ENCODE measurements at places on chromosomes 4 and X.

DNA sequence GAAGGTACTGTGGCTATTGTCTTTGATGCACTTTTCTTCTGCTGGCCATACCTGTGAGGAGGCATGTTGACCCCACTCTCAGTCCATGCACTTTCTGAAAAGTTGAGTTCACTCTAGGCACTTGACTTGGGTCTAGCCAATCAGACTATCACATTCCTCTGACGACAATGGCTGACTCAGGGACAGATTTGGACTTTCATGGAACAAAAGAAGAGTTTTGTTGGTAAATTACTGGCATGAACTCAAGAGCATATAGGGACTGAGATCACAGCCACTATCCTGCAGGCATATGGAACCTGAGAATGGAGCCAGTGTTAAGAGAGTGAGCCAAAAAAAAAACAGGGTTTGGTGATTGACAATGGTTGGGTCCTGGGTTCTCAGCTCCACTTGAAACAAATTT is 24.6 kb upstream of the CXCL6 start:
- DNase-seq, result no peak

GRCh38 chr4:101888472-101888871 is 97.9 kb downstream of the BANK1 start:
- DNase-seq, result no peak

DNA sequence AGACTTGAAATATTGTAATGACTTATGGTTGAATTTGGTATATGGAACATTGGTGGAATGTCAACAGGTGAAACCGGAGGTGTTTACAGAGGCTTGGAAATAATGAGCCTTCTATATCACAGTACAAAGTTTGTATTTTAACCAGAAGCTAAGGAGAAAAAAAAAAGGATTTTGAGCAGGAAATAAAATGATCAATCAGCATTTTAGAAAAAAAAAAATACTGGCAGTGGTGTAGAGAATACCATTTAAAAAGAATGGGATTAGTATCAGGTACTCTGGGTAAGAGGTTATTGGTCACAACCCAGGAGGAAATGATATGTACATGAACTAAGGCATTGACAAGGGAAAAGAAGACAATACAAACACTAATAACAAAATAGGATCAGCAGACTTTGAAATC is 587.1 kb upstream of the HTR2C start:
- DNase-seq, result no peak

DNA sequence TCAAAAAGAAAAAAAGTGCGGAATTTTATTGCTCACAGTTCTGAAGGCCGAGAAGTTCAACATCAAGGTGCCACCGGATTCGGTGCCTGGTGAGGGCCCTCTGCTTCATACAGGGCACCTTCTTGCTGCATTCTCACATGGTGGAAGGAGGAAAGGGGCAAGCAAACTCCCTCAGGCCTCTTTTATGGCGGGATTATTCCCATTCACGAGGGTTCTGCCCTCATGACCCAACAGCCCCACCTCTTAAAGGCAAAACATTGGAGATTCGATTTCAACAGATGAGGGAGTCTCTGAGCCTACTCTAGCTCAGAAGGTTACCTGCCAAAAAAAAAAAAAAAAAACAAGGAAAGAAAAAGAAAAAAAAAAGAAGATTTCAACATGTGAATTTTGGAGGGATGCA is 64.1 kb upstream of the CBR4 start:
- no peak for DNase-seq

DNA sequence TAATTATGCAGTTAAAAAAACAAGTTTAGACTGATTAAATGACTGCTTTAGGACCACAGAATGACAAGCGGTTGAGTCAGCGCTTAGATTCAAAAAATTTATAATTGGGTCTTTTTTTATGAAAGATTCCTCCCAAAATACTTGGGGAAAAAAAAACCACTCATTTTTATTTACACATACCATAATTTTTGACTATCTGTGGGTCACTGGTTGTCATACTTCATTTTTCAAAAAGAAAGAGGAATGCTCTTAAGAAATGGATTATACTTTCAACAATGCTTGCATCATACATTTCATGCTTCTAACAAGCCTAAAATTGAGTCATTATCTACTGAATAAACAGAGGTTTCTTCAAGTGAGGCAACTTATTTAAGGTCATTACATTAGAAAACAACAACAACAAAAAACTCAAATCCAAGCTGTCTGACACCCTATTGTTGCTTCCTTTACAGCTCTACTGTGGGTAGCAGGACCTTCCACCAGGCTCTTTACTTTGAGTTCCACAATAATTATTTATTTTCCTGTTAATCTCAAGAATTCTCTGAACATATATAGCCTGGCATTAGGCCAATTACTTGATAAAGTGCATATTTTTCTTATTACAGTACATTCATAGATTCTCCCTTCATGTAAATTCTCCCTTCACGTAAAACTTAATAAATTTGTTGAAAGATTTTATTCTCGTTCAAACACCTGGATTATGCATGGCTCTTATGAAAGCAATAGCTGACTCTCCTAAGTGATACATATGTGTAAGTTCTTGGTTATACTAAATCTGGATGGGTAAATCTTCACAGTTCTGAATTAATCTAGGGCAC is 445.5 kb downstream of the PCDH10 start:
- DNase-seq, result no peak

- no peak for DNase-seq
Measured at GRCh38 chrX:149807747-149808458, 26.2 kb downstream of the MAGEA9 start.

DNA sequence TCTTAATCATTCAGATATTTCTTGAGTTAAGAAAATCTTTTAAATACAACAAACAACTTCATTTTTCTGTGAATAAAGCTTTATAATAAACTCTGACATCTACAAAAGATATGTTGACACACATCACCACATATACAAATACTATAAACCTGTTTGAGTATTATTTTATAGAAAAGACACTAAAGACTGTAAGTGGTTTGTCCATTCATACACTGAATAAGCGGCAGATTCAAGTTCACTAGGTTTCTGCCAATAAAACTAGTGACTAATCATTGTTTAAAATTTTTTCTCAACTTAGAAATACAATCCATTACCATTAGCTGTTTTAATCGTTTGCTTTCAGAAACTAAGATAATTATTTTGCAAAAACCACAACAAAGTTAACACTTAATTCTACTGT is 1900.0 kb downstream of the C4orf33 start:
- no peak for DNase-seq

DNA sequence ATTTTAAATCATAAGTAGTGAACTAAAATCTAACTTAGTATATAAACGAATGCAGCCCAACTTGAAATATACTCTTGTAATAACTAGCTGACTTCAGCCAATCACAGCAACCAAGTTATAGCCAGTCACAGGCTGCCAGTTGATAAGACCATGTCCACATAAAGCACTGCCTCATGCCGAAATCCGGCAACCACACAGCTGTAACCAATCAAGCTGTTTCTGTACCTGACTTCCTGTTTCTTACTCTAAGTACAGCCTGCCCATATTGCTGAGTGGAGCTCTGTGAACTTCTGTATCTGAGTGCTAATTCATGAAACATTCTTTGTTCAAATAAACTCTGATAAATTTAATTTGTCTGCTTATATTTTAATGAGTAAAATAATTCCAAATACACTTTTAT is 805.3 kb upstream of the EPHA5 start:
- no peak for DNase-seq

- DNase-seq, result peak; percentile 66
Measured at GRCh38 chr4:10063544-10064300, 42.4 kb upstream of the SLC2A9 start.

GRCh38 chr4:13891544-13891939 is 264.0 kb upstream of the BOD1L1 start:
- no peak for DNase-seq

GRCh38 chr4:38980903-38981676 is 51.1 kb downstream of the TMEM156 start:
- no peak for DNase-seq

DNA sequence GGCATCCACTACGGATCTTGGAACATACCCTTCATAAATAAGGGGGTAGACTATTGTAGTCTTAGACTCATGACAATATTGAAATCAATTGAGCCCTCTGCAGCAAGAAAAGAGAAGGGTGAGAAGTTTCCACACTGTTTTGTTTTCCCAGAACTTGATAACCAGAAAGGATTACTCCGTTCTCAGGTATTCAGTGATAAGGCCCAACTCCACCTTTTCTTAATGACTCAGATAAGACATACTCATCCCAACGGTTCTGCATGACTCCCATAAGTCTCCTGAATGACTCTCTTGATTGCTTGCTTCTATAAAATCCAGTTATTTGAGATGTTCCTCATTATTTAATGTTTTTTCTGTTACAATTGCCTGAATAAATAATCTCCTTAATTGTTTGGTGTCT is 111.7 kb downstream of the PABPC4L start:
- no peak for DNase-seq

DNA sequence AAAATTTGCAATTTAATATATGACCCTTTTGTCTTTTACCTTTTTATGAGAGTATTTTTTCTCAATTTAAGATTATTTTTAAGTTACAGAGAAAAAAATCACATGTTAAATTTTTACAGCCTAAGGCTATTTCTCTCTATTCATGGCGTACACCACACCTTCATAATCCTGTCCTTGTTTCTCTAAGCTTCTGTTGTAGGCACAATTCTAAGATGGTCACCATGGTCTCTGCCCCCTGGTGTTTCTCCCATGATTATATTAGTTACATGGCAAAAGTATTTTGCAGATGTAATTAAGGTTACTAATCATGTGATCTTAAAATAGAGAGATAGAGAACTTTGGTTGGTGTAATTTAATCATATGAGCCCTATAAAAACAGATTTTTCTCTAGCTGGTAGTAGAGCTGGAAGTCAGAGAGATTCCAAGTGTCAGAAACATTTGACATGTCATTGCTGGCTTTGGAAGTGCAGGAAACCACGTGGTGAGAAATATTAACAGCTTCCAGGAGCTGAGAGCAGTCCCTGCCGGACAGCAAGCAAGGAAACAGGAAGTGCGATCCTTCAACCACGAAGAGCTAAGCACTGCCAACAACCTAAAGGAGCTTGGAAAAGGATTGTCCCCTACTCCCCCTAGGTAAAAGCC is 89.8 kb downstream of the EIF4E start:
- DNase-seq, result no peak

DNA sequence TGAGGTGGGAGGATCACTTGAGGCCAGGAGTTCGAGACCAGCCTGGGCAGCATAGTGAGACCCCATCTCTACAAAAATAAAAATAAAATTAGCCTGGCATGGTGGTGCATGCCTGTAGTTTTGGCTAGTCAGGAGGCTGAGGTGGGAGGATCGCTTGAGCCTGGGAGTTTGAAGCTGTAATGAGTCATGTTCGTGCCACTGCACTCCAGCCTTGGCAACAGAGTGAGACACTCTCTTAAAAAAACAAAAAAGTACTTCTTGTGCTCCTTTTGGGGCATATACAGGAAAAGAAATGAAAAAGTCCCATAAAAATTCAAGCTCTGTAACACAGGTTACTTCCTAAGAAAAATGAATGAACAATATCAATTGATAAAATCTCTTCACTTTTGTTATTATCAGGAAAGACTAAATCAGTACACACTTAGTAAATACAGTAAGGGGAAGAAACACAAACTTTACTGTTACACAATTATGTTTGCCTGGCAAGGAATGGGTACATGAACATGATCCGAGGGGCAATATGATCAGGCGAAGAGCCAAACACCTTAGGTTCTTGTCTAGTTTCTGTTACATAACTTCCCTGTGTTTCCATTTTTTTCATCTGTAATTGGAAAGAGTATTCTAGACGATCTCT is 46.9 kb downstream of the CCDC158 start:
- DNase-seq, result no peak

- peak; percentile 77 for DNase-seq
Measured at GRCh38 chr4:76208005-76208765, 5.4 kb downstream of the SCARB2 start.

DNA sequence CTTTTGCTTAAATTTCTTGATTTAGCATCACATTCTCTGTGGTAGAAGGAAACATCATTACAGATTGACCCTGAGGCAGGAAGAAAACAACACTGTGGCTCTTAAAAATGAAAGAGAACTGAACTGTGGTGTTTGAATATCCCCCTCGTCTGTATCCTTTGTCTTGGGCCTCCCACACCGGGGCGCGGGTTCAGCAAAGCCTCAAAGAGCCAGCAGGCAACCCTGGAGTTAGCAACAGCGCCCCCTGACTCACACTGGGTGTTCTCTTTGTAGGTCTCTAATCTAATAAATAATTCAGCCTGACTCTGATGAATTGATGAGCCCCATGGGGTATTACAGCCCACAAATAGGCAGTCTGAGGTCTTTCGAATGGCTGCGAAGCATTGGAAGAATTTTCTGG is 46.1 kb upstream of the CTSO start:
- DNase-seq, result no peak

GRCh38 chr4:146382194-146382593 is 139.5 kb downstream of the SLC10A7 start:
- no peak for DNase-seq

DNA sequence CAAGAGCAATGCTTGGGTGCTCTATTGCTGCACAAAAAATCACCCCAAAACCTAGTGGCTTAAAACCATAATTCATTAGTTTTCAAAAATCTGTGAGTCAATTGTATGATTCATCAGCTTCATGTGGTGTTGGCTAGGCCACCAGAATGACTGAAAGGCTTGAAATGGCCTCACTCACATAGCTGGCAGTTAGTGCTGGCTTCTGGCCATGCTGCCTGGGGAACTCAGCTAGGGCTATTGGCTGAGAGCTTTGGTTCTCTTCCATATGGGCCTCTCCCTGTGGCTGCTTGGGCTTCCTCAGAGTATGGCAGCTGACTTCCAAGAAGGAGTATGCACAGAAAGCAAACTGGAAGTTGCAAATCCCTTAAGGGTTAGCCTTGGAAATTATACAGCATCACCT is 3.1 kb upstream of the MTMR1 start:
- DNase-seq, result no peak

DNA sequence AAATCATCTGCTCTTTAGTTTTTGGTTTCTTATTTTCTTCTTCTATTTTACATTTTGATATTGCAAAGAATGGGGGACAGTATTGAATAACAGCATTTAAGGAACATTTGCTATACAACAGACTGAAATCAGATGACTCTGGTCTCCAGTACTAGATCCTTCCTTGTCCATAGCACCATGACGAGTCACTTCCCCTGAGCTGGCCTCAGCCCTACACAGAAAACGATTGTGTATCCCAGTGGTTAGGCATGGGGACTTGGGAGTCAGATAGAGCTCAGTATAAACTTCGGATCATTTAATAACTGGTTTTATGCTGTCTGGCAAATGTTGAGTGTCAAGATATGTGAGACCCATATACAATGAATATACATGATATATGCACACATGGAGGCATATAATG is 44.7 kb upstream of the BEX4 start:
- DNase-seq, result no peak

DNA sequence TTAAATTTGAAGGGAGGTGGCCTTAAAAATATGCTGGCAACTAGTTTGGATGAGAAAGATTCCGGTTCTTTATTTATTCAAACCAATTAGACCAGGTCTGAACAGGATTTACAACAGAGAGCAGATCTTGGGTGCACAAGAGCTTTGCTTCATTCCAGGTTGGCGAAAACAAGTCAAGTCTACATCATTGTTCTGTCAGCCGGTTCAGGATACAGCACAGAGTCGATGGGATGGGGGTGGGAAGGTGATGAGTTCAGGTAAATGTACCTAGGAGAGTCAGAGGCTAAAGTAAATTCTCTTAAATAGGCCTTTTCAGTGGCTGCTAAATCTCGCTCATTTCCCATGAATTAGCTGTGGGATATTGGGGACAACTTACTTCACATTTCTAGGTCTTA is 882 bp upstream of the STIM2 start:
- no peak for DNase-seq

- no peak for DNase-seq
Measured at GRCh38 chrX:72079607-72080006, 52.1 kb downstream of the RTL5 start.

GRCh38 chrX:128728943-128729342 is 676.7 kb upstream of the ACTRT1 start:
- DNase-seq, result no peak

- DNase-seq, result no peak
Measured at GRCh38 chr4:23202712-23203247, 510.0 kb downstream of the GBA3 start.

Data from lower lobe of right lung (tissue), 2 donors.